ENCODE measurements at places on chromosomes 2 and 18.

DNA sequence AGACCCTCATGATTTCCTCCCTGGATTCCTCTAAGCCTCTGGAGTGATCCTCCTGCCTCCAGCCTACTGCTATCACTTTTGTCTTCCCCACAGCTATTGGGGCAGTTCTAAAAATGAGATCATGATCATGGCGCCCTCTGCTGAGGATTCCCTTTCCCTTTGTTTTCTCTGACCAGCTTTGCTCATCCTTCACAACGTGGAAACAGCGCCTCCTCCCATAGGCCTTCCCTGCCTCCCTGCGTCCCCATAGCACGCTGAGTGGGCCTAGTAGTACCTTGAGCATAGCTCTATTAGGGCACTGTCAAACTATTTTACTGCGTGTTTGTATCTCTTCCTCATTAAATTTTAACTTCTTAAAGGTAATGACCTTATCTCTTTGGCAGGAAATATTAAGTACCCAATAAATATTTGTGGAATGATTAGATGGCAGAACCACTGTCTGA lies 207.0 kb upstream of the FANCL start:
- DNase-seq: peak; percentile 58

- DNase-seq: no peak
Observed at GRCh38 chr2:239341146-239341732, 59.6 kb downstream of the HDAC4 start.

DNA sequence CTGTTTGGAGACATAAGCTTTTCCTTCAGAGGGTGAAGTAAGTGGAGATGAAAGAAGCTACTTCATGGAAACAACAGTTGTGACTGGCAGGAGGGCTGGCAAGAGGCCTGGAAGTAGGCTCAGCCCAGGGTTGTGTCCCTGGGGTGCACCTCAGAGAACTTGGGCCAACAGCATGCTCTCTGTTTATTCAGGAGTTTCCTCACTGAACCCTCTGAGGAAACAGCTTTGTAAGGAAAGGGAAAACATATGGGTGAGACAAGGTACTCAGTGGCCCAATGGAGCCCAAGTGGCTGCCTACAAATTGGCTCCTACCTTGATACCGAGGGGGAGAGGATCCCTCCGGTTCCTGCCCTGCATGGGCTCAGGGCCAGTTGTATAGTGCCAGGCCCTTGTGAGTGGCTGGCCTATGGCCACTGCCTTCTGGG lies 115.5 kb upstream of the ITGA6 start:
- no peak for DNase-seq

DNA sequence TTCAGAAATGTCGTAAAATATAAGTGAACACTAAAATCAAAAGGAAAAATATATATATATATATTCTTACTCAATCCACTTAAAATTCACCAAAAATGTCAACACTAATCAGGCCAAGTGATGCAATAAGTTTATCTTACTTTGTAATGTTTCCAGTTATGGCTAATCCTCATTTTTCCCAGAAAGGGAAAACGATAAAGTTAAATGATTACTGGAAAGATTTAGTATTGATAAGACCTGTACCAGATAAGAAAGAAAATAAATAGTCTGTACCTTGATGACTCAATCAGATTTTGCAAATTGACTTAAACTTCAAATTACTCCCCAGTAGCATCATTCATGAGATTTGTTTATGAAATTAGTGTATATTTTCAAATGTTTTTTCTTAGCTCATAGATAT lies 407.0 kb downstream of the LRP1B start:
- DNase-seq: no peak

DNA sequence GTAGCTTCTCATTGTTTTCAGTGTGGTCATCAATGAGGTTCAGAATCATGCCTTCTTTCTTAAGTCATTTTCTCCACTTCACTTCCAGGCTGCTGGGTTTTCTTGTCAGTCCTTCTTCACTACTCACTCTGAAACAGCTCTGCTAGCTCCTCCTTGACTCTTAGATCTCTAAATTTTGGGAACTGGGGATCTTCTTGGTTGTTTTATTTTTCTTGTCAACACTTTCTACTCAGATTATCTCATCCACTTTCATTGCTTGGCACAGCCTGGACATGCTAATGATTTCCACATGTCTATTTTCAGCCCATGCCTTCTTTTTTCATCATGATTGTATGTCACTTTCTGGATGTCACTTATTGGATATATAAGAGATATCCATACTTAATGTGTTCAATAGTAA lies 517.8 kb upstream of the DSEL start:
- DNase-seq: no peak

DNA sequence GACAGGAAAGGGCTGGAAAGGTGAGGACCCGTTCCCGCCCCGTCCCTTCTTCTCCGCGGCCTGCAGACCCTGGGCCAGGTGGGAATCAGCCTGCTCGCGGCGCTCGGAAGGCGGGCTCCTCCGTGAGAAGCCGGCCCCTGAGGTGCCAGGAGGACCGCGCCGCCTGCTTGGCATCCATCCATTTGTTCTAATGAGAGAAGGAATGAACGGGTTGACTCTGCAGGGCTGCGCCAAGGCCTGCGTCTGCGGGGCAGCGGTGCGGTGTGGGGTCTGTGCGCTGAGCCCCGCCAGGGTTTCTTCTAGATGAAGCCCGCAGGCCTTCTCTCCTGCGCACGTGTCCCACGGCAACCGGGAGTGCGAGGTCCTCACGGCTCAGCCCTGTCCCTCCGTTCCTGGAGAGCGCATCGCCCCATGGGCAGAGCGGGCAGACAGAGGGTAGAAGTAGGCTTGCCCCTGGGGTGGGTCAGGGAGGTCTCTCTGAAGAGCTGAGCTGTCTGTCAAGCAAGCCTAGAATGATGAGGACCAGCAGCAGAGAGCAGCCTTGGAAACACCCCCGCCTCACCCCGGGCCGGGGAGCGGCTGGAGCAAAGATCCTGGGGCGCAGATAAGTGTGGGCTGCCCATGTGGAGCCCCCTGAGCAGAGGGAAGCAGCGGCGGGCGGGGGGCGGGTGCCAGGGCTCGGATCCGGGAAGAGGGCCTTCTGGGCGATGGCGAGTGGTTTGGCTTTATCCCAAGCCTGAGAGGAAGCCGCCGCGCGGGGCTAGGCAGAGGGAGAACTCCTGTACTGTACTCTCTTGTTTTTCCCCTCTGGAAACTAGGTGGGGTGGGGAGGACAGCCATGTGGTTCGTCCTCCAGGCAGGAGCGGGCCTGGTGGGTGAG lies 27.9 kb upstream of the HS6ST1 start:
- DNase-seq: no peak
